ELR (cell line): ENCODE measurements at places on chromosomes 3 and 15.

DNA sequence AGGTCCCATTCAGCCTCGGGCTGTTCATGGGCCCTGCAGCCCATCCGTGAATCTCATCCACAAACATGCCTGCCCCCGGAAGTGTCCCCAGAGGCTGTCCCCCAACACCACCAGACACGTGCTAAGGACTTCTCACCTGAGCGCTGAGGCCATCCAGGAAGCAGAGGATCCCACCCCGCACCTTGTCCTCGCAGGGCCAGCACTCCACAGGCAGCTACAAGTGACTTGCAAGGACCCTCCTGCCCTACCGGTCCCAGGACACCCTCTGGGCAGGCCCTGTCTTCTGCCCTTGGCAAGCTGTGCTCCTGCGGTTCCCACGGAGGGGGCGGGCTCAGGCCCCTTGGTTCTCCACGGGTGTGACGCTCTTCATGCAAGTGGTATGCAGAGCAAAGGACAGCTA, 146.0 kb downstream of the NUP210 start:
- no peak for DNase-seq

DNA sequence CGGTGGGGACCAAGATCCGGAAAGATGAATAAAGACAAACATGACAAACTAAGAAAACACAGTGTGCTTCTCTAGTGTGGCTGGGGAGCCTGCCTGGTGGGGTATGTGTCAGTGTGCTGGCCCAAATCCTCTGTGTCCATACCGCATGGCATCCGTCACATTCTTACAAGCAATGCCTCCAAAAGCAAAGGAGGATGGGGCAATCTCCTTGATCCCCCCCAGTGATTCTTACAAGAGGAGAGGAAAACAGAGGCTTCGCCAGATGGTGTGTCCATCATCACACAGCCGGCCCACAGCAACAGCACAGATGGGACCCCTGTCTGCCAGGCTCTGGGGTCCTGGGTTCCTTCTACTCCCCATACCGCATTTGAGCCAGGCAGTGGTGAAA, 558 bp upstream of the IL17RC start:
- DNase-seq = peak; percentile 56

GRCh38 chr3:152296971-152297370, 28.2 kb downstream of the MBNL1 start:
- DNase-seq = no peak

GRCh38 chr3:58299839-58300516, 6.1 kb upstream of the RPP14 start:
- DNase-seq = peak; percentile 62

DNA sequence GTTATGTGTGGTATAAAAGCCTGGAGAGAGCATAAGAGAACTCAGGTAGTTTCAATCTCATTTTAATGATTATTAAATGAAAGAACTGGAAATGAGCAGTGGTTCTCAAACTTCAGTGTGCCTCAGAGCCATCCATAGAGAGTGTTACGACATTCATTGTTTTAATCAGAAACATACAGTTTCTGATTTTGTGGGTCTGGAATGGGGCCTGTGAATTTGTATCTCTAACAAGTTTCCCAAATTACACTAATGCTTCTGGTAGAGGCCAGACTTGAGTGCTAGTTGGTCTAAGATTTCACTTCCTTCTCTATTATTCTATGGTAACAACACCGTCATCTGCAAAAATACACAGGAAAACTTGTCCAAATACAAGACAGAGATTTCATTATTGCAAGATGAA, 292.0 kb upstream of the NECTIN3 start:
- DNase-seq = no peak

GRCh38 chr3:98580401-98581386, 12.7 kb downstream of the CPOX start:
- DNase-seq = no peak

- DNase-seq = no peak
Observed at GRCh38 chr3:64645243-64645642, 42.6 kb downstream of the ADAMTS9 start.

DNA sequence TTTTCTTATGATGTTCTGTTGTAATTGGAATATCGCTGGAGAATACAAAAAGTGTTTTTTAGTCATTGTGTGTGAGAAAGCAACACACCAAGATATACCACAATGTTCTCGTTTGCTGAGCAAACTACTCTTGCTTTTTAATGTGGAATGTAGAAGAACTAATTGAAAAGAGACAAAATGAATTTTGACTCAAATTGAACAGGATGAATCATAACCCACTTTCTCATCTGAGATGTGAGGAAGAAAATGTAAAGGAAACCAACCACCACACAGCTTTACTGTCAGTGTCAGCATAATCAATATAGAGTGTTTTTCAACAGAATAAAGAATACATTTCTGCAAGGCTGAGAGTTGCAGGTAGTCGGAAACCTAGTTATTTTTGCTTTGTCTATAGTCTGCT, 448.8 kb upstream of the TPRG1 start:
- DNase-seq = no peak

GRCh38 chr3:177236704-177237103, 39.4 kb upstream of the TBL1XR1 start:
- DNase-seq = peak; percentile 21

GRCh38 chr3:151900884-151901643, 27.6 kb downstream of the SUCNR1 start:
- peak; percentile 62 for DNase-seq

DNA sequence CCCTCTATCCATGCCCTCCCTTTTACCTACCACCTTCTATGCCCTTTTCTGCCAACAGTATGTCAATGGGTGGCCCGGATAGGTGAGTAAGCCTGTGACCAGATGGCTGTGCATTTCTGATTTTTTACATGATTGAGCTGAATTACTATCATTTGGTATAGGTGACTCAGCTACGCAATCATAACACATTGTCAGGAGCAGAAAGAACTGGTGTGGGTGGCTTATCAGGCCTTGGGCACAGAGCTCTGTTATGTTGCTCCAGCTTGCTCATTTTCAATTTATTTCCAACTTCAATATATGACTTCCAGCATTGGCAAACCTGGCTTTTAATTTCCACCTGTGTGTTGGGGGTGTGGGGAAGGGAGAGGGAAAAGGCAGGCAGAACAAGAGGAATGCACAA, 86.6 kb upstream of the AGBL1 start:
- no peak for DNase-seq

DNA sequence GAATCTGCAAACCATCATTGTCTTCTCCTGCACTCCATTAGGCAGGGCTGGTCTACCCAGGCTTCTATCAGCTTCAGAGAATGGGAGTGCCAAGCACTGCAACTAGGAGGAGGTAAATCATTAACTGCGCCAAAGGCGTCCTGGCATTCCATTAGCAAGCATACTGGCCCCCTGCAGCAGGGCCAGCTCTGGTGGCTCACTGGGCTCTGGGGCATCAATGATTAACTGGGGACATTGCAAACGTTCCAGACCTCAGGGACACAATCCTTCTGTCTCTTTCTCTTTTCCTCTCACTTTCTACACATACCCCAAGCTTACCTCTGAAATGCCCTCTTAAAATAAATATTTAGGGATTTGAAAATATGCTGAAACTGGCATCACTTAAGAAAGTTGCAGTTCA, 129.0 kb downstream of the MYLK start:
- DNase-seq = no peak

DNA sequence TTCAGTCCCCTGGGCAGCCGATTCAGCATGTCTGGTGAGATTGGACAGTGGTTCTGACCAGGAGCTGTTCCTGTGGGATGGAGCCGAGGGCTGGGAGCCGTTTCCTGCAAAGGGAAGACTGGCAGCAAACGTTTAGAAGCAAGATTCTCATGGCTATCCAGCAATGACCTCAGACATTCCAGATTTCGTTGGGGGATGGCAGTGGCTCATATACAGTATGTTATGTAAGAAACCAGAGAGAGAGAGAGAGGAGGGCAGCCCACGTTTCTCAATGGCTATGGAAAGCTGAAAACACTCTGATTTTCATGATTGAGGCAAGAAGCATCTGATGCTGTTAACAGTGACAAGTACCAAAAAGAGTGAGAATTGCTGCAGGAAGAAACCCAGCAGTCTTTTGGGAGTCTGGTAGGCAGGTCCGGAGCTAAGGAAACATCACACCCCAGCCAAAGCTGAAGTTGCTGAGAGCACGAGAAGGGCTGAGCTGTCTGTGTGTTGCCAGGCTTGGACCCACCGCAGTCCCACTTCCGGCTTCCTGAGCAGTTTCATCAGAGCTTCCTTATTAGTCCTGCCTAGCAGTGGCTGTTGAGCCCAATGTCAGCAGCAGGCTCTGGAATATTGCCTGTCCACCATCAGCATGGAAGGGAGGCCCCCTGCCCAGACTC, 25.6 kb upstream of the VPS8 start:
- peak; percentile 93 for DNase-seq

- DNase-seq = no peak
Observed at GRCh38 chr3:14943042-14943441, 4.3 kb upstream of the NR2C2 start.

- no peak for DNase-seq
Observed at GRCh38 chr15:60376677-60377095, 21.1 kb downstream of the ANXA2 start.

GRCh38 chr3:181892848-181893247, 181.1 kb downstream of the SOX2 start:
- no peak for DNase-seq

DNA sequence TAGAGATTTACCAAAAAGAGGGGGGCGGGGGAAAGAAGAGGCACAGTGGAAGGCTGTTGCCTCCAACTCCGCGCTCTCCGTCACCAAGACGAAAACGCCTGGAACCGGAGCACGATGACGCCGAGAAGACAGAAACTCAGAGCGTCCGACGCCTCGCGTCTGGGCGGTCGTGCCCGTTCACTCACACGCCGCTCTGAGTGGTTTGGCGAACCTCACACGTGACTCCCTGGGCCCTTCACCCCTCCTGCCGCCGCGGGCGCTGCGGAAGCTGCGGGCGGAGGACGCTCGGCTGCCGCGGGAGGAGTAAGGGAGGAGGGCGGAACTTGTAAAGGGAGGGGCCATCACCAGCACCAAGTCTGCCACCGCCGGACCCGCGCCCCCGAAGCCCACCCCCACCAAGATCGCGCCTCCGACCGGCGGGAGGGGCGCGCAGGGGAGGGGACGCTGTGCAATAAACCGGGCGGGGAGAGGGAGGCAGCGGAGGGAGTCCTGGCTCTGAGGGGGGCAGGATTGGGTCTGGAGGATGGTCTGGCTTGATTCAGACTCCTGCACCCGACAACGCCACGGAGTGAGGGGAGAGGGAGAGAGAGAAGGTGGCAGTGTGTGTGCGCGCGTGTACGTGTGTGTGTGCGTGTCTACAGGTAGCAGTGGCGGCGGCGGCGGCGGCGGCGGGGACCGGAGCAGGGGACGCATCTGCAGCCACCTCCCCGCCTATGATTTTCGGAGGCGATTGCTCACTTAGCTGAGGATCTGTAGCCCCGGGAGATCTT, 1.9 kb upstream of the NLGN1 start:
- DNase-seq = peak; percentile 91

DNA sequence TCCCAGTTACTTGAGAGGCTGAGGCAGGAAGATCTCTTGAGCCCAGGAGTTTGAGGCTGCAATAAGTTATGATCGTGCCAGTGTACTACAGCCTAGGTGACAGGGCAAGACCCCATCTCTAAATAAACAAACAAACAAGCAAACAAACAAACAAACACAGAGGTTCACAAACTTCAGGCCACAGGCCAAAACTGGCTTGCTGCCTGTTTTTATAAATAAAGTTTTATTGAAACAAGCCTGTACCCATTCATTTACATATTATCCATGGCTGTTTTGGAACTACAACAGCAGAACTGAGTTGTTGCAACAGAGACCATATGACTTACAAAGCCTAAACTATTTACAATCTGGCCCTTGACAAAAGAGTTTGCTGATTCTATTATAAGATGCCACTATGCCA, 6.5 kb downstream of the DYNC1LI1 start:
- DNase-seq = no peak

DNA sequence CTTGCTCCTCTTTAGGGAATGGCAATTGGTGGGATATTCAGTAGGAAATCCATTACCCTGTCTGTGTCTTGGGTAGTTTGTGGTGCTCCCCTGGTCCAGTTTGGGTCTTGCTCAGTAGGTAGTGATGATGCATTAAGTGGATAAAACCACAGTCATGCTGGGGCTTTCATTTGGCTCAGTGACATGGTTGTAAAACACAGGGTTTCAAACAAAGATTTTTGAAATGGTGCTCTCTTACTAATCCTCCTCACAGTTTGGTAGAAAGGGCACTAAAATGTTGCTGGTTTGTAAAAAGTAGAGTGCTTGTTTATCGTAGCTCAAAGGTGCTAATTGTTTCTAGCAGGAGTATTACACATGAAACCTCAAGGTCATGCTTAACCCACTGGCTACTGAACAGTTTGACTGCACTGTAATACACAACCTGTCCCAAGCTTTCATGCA, 22.9 kb downstream of the BBX start:
- DNase-seq = no peak

DNA sequence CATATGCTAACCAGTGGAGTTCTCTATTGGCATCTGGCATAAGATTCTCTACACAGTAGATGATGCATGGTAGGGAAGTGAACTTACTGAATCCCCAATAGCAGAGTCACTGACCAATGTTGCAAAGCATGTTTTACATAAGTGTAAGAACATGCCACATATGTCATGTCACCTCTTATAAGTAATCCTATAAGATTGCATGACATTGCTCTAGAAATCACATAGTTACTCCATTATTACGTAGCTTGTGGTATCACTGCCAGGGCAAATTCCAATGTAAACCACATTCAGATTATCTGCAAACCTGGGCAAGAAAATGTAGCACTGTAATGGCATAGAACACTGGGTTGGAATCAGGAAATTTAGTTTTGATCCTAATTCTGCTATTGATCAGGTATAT, 198.2 kb upstream of the UMPS start:
- no peak for DNase-seq

- DNase-seq = no peak
Observed at GRCh38 chr15:32119694-32120330, 89.5 kb downstream of the CHRNA7 start.

DNA sequence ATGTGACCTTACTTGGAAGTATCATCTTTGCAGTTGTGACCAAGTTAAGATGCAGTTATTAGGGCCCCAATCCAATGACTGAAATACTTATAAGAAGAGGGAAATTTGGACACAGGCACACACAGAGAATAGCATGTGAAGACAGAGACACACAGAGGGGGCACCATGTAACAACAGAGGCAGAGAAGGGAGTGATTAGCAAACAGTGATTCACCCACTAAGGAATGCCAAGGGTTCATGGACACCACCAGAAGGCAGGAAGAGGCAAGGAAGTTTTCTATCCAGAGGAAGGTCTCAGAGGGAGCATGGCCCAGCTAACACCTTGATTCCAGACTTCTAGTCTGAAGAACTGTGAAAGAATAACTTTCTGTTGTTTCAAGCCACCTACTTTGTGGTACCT, 25.0 kb downstream of the SIDT1 start:
- peak; percentile 79 for DNase-seq

DNA sequence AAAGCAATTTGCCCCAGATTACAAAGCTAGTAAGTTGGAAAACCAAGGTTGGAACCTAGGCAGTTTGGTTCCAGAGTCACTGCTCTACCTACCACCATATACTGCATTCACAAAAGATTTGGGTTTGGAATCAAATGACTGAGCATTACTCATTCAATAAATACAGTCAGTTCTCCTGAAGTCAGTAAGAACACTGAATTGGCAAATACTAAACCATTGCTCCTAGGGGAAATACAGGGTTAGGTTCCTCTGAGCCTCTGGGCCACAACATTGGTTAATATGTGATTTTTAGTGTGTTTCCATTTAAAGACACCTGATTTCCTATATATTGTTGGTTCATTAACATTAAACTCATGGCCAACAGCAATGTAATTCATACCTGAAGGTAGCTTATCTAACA, 2.1 kb upstream of the EIF5A2 start:
- DNase-seq = peak; percentile 53

- DNase-seq = no peak
Observed at GRCh38 chr15:90191344-90191687, 9.8 kb upstream of the SEMA4B start.
